CD4-positive, alpha-beta T cell treated with Interleukin-10 for 1 hour (primary cell): ENCODE measurements at places on chromosomes 11 and 22.
A peak's percentile ranks its signal among the peaks of the same experiment; 100 is the strongest.

GRCh38 chr11:98307827-98308491 lies 712.8 kb upstream of the CNTN5 start:
- no peak for DNase-seq

- DNase-seq, result no peak
Measured at GRCh38 chr11:87405843-87406242, 368.1 kb downstream of the TMEM135 start.

DNA sequence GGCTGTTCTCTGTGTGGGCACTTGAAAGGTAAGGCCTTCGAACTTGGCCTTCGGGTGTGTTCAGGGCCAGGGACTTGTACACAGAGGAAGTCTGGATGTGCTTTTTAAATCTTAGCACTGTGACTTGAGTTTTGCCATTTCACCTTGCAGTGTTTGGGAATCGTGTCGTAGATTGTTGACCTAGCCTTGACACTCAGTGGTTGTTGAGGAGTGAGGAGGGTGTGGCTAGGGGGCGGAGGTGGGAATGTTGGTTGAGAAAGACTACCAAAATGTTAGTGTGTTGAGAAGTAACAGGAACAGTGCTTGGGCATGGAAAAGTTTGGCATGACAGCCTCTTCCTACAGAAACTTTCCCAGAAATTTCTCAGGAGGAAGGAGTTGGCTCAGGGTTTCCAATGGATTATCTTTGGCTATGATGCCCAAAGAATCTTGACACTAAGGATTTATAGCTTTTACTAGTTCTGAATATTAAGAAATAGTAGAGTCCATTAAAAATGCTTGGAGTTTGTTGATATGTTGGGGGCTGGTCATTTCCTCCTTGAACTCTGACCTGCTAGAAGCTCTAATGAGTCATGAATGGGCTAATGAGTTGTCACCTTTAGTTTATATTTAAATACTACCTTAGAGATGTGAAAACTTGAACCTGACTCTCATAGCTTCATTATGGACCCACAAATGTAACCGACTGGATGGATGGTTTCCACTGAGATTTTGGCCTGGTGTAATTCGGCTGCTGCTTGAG lies 40.6 kb downstream of the BARX2 start:
- DNase-seq, result no peak

DNA sequence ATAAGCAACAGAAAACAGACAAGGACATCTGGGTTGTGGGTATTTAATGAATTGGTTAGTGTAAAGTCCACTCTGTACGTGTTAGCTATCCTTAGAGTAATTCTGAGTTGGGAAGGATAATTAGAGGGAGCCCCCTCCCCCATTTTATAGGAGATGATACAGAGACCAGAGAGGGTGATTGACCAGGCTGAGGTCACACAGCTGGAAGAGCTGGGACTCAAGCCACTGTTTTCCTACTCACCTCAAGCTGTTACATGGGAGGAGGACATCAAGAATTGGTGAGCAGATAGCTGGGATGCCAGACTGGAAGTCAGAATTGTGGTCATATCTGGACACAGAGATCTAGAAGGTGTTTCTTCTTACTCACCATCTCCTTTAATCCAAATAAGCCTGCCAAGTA lies 8.7 kb upstream of the NPTXR start:
- DNase-seq, result no peak

GRCh38 chr11:67504950-67505581 lies at the start of gene PITPNM1:
Gene PITPNM1 (minus strand): TSS chr11:67505363. CDS start chr11:67504180, 1,183 bp downstream.
- peak; percentile 80 for DNase-seq
